Activated T-cell treated with anti-CD3 and anti-CD28 coated beads for 48 hours (primary cell): ENCODE measurements at places on chromosomes 5 and 9.

- DNase-seq: no peak
Observed at GRCh38 chr9:132975961-132976360, 2.5 kb upstream of the GFI1B start.

- DNase-seq: no peak
Observed at GRCh38 chr5:88746438-88746882, 136.5 kb downstream of the MEF2C start.

GRCh38 chr5:124742983-124743601 is 3.3 kb downstream of the ZNF608 start:
- no peak for DNase-seq

DNA sequence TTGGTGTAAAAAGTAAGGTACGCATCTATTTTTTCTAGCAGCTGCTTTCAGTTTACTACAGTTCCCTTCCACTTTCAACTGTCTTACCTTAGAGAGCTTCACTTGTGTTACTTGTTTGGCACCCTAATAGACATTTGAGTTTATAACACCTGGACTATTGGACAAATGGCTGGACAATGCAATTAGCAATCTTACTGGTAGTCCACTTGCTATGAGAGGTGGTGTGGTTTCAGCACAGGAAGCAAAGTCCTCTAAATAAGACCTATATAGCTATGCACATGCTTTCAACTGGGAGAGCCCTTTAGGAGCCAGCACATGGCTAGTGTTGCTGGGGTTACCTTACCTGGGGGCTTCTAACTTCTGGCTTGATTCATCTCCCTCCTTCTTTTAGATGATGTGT is 119.6 kb upstream of the RANBP3L start:
- DNase-seq: no peak

DNA sequence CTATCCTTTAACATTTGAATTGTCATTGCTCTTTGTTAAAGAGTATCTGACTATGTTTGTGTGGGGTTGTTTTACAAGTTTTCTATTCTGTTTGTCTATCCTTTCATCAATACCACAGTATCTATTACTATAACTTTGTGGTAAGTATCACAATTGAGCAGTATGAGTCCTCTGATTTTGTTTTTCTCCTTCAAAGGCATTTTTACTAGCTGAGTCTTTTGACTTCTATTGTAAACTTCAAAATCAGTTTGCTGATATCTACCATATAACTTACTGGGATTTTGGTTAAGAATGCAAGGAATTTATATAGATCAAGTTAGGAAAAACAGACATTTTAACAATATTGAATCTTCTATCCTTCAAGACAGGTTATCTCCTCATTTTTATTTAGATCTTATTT is 789.8 kb upstream of the PTPRD start:
- no peak for DNase-seq

DNA sequence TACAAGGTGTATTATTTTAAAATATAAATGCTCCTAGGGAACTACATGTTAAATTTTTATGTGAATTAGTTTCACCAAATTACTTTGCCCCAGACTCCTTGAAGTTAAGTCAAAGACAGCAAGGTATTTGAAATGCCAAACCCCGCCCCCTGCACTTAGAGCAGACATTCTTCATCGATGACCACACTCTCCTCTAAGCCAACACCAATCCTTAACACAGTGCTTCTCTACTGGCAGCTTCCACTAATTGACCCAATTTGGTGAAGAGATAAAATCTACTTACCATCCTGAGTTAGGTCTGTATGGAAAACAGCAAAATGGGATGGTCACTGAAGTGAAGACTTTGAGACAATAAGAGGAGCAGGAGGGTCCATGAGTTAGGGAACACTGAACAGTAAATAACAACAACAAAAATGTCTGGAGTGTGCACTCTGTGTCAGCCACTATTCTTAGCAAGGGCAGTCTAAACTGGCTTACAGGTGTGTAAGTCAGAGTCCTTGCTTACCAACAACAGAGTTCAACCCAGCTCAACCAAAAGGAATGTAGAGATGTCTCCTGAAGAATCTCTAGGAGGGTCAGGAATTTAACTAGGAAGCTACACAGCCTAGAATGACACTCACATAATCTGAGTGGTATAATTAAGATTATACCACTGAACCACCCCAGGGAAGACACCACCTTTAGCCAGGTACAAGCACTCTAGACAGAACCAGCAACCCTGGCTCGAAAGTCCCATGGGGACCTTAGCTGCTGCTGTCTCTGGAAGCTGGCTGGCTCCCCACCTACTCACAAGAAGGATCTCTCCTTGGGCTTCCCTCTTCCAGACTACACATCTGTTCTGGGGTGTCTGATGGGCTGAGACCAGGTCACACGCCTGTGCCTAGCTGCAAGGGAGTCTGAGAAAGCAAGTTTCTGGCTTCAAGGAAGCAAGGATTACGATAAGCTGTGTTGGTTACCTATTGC is 8.8 kb upstream of the UBE2QL1 start:
- DNase-seq: no peak

DNA sequence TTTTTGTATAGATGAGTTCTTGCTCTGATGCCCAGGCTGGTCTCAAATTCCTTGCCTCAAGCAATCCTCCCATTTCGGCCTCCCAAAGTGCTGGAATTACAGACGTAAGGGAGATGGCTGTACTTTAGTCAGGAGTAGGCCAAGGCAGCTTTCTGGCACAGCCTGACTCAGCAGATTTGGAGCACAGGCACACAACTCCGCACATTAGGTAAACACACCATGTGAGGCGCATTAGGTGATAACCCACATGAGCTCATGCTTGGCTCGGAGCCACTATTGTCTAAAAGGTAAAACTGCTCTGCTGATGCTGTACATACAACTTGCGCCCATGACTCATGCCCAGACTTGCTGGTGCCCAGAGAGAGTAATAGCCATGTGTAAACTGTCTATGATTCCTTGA is 1157.9 kb downstream of the TAF11L14 start:
- no peak for DNase-seq

GRCh38 chr5:92711956-92712355 is 869.1 kb downstream of the NR2F1-AS1 start:
- no peak for DNase-seq

GRCh38 chr5:170920196-170920595 is 58.4 kb downstream of the RANBP17 start:
- DNase-seq: no peak

DNA sequence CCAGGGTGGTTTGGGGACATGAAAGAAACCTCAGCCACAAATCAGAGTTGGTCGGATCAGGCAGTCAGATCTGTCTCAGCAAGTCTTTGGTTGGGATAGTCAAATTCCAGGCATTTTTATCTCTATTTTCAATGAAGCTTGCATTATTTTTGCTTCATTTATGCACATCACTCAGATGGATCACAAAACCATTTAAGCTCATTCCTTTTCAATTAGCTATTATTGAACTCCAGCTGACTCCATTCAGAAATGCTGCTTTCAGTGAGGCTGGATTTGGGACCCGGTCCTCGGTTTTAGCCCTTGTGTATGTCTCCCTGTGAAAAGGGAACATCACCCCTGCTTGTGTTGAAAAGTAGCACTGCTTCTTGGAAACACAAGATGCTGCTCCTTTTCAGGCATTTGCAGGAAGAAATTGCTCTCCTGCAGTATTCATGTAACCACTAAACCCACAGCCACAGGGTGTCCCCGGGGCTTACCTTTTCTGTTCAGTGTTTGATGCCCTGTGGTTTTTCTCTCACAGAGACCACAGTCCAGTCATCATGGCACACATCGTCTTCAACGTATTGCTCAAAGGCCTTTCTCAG is 232.9 kb downstream of the NFIB start:
- no peak for DNase-seq

DNA sequence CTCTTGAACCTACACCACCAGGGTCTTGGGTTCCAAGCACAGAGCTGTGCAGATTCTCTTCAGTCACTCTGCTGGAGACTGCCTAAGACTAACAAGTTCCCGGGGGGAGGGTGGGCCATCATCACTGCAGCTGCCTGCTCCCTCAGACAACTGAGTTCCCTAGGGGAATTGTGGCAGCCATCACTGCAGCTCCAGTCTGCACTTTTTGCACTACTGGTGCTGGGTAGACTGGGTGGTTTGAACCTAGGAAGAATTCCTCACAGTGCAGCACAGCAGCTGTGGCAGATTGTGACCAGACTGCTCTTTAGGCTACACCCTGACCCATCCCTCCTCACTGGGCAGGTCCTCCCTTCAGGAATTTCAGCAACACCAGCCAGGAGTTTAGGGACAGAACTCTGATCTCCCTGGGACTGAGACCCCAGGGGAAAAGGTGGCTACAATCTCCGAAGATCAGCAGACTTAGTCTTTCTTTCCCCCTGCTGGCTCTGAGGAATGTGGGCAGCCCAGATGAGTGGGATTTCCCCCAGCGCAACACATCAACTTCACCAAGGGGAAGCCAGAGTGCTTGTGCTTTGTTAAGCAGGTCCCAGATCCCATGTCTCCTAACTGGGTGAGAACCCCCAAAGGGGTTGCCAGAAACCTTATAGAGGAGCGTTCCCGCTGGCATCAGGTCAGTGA is 30.9 kb upstream of the RGMB start:
- no peak for DNase-seq

GRCh38 chr5:90022711-90023053 is 386.9 kb downstream of the CETN3 start:
- DNase-seq: no peak

GRCh38 chr9:126763130-126763764 is 41.6 kb upstream of the ZBTB43 start:
- no peak for DNase-seq

DNA sequence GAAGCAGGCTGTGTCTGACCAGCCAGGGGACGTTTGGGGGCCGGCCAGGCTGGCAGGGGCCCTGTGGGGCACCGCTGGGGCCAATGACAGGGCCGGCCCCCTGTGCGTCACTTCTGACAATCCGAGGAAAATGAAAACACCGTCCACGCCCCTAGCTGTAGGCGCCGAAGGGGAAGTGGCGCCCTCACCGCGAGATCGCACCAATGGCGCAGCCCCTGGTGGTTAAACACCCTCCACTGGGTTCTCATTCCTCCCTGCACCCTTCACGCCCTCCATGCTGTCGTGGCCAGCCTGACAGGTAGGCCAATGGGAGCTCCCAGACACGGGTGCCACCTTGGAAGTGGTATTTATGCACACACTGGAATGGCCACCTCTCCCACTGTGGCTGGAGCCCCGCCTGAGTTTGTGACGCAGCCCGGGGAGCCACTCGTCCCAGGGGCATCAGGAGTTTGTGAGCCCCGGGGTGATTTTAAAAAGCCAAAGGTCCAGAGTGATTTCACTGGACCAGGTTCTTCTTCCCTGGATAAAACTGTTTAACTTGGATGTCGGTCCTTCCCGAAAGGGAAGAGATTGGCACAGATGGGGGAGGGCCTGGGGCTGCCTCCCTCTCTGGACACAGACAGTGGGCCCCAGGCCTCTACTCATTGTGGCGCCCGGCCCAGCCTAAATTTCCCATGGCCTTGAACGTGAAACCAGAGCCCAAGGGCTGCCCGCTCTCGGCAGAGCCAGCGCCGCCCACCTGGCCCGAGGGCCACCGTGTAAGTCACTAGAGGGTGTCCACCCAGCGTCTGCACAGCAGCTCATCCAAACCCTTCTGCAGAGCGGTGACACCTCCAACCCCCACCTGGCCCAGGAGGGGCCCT is 49.7 kb downstream of the NKD2 start:
- no peak for DNase-seq

GRCh38 chr5:91166059-91166807 is 216.9 kb downstream of the ARRDC3 start:
- no peak for DNase-seq

- DNase-seq: no peak
Observed at GRCh38 chr5:169651526-169651925, 14.5 kb downstream of the DOCK2 start.

- no peak for DNase-seq
Observed at GRCh38 chr5:65938256-65938655, 11.9 kb downstream of the ERBIN start.

DNA sequence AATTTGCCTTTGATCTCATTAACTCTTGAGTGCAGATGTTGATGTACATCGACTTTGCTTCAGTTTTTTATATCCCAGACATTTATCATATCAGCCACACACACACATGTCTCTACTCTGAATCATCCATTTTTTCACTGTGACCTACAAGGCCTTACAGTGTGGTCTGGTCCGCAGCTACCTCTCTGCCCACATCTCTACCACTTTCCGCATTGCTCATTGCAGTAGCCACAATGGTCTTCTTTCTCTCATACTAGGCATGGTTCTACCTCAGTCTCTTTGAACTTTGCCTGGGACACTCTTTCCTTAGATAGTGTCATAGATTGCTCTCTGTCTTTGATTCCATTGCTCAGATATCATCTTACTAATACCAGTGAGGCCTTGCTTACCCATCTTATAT is 87.9 kb upstream of the FSD1L start:
- DNase-seq: peak; percentile 52

DNA sequence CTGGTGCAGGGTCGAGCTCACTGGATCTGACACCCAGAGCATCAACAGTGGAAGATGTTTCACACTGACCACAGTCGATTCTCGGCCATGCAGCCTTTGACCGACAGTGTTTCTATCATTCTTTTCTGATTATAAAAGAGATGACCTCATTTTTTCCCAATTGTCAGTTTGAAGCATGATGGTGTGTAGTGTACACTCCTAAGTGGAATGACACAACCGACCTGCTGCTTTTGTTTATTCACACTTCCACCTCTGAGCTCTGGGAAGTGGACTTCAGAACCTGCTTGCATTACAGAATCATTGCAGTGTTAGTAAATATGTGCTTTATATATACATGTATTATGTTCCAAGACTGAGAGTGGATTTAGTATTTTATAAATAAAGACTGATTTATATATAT is 128.6 kb downstream of the IRX2 start:
- DNase-seq: no peak

DNA sequence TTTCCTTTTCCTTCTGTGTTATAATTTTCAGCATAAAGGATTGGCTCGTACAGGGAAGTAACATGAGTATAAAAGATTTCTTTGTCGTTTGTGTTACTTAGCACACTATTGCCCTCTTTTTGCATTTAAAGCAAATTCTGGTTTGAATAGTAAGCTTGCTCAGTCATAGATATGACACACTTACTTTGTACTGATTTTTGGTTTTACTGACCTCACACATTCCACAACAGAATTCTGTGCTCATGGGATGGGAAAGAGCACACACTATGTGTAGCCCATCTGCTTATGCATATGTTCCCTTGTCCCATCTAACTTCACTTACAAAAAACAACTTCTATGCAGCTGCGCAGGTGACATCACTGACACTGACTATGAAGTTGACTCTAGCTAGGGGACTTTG is 111.9 kb upstream of the MTAP start:
- DNase-seq: no peak

GRCh38 chr9:93185266-93186214 is 1.6 kb downstream of the WNK2 start:
- no peak for DNase-seq

GRCh38 chr5:159034083-159034824 is 65.5 kb downstream of the EBF1 start:
- DNase-seq: no peak

DNA sequence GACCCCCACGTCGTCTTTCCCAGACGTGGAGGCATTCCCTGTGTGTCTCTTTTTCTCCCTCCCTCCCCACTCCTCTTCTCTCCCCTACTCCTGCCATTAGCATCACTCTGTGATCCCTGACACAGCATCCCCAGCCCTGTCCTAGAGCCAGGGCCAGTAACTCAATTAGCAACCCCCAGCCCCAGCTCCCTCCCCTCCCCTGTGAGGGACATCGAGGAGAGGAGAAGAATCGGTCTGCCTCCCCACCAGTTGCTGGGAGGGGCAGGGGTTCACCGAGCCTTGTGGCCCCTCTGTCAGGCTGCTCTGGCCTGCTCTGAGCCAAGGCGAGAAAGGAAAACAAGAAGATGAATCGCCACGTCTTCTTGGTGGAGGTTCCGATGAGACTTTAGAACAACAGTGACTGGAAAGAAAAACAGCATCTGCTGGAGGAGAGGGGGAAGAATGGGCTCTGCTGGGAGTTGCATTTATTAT is 123.1 kb downstream of the PAPPA start:
- DNase-seq: no peak
